ENCODE measurements at places on chromosomes 11 and 22.

- no peak for DNase-seq
Measured at GRCh38 chr11:68440224-68440623, 20.3 kb upstream of the PPP6R3 start.

GRCh38 chr11:44824300-44824704 is 97.5 kb downstream of the TSPAN18 start:
- DNase-seq = no peak

- no peak for DNase-seq
Measured at GRCh38 chr22:48494968-48495750, 1332.5 kb downstream of the BRD1 start.

- DNase-seq = no peak
Measured at GRCh38 chr22:38271927-38272372, 860 bp downstream of the TMEM184B start.

- DNase-seq = no peak
Measured at GRCh38 chr11:64084146-64084950, 48.6 kb downstream of the FLRT1 start.

All from HL-60 (cell line).